ENCODE measurements at places on chromosomes 2 and 18. TPM values are rescaled to one million over a fixed set of nuclear protein-coding genes. Genes with fewer than 3 reads are reported as not detected.

The TTC21B gene
- 55.2 TPM for total RNA-seq

The HOXD10 gene
- 1.8 TPM for total RNA-seq

The COL3A1 gene
- 14,030 TPM for total RNA-seq

The GAREM2 gene
- 2.5 TPM for total RNA-seq

DNA sequence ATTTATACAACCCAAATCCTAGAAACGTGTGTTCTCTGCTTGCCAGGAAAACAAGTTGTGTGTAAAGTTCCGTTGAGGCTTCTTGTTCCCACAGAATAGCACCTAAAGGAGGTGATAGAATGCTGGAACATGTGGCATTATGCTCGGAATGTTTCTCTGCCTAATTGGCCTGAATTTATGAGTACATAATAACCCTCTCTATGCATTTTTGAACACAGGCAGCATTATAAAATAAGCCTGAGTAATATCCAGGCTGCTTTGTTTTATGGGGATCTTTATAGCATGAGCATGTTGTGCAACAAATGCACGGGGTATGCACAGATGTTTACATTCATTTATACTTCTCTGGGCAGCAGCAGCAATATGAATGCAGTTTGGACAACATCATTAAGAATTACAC lies 385.7 kb downstream of the MBD2 start:
- DNase-seq: peak; percentile 40

GRCh38 chr18:25467226-25467987 lies 115.4 kb upstream of the ZNF521 start:
- no peak for DNase-seq

GRCh38 chr2:63742580-63742976 lies 99.1 kb upstream of the UGP2 start:
- no peak for DNase-seq

Measured in skin of body (tissue), 3 donors.